ENCODE measurements at places on chromosomes 2 and 18.

GRCh38 chr2:63378589-63378988 is 209.7 kb downstream of the WDPCP start:
- peak; percentile 27 for DNase-seq

DNA sequence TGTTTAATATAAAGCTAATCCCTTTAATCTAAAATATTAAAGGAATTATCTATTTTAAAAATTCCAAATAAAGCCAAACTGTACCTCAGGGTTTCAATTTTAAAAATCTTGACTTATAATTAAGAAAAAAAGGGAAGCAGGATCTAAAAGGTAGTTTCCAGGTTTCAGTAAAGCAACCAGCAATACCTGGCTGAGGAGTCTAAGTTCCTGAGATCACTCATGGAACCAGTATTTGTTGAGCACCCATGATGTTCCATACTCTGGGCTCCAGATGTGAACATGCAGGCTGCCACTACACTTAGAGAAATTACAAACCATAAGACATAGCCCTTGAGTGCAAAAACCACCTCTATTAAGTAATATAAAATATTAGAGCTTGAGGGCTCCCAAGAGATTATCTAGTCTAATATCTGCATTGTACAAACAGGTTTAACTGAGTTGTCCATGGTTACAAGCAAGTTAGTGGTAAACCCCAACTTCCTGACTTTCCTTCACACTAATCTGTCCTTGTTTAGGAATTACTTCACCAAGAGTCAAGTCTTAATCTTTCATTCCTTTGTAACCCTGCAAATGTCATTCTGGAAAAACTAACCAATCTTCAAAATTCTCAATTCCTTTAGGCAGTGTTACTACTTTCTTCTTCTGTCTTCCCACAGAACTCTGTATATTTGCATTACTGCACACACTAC is 49.2 kb downstream of the CLASP1 start:
- no peak for DNase-seq

DNA sequence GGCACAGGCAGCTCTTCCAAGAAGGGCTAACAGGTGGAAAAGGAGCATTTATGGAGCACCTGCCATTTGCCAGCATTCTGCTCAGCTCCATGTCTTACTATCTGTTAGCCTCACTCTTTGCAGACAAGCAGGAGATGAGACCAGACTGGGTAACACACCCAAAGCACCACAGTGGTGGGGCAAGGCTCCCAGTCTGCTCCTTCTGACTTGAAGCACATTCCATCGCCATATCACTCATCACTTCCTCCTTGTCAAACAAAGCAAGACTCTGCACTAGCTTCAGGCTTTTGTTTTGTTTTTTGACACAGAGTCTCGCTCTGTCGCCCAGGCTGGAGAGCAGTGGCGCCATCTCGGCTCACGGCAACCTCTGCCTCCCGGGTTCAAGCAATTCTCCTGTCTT is 182.8 kb downstream of the MGAT5 start:
- no peak for DNase-seq

GRCh38 chr2:27078267-27079194 is at the start of gene EMILIN1:
Gene EMILIN1 (plus strand): TSS chr2:27078615. CDS start chr2:27079066, 451 bp downstream.
- DNase-seq: peak; percentile 90

DNA sequence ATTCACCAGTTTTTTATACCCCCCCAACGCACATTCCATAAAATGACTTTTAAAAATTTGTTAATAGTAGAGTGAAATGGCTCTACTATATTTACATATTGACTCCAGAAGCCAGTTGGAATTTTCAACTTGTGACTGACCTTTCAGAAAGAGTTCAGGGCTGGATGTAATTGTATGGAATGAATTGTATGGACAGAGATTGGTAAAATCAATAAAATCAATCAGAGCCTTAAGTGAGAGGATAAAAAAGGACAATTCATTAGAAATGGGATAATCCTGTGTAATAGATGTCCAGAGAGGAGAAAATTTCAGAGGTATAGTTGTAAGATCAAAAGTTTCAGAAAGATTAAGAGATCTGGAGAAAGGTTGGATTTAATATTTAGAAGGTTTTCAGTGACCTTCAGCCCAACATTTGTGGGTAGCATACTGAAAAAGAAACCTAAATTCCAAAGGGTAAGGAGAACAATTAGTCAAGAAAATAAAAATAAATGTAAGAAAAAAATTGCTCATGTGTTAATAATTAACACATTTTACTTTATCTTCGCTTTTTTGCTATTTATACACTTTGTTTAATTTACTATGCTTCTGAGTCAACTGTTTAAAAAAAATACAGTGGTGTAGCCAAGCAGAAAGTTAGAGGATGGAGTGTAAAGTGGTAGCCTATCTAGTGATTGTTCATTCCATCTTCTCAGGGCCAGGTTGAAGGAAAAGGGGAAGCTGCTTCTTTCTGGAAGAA is 385.4 kb upstream of the TMEFF2 start:
- DNase-seq: peak; percentile 8

DNA sequence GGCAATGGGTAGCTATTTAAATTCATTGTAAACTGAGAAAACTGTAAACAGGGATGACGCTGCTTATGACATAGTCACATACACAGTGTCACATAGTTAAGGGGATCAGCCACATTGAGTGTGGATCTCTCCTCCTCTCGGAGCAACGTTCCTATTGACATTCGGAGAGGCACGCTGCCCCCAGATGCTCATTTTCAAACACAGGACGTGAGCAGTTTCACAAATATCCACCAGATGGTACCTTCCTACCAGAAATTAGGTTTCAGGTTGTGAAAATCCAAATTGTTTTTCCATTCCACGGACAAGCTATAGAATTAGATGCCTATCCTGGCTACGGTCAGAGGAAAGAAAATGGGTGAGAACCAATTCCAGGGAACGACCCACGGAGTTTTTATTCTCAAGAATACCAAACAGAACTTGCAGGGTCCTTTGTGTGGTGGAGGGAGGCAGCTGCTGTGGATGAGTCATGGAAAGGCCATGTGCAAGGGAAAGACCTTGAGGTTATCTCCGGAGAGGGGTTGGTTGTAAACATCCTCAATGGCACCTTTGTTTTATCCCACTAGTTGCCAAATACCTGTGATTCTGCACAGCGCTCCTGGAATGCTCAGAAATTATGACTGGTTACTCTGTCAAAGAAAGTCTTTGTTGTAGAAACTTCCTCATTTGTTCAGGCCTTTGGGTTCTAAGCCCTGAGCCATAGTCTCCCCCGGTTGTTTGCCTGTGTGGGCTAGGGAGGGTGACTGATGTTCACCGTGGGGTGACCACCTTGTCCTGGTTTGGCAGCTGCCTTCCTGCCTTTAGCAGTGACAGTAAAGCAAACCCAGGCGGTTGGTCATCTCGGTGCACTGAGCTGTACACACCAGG is 88.0 kb downstream of the ACTR3 start:
- peak; percentile 59 for DNase-seq

DNA sequence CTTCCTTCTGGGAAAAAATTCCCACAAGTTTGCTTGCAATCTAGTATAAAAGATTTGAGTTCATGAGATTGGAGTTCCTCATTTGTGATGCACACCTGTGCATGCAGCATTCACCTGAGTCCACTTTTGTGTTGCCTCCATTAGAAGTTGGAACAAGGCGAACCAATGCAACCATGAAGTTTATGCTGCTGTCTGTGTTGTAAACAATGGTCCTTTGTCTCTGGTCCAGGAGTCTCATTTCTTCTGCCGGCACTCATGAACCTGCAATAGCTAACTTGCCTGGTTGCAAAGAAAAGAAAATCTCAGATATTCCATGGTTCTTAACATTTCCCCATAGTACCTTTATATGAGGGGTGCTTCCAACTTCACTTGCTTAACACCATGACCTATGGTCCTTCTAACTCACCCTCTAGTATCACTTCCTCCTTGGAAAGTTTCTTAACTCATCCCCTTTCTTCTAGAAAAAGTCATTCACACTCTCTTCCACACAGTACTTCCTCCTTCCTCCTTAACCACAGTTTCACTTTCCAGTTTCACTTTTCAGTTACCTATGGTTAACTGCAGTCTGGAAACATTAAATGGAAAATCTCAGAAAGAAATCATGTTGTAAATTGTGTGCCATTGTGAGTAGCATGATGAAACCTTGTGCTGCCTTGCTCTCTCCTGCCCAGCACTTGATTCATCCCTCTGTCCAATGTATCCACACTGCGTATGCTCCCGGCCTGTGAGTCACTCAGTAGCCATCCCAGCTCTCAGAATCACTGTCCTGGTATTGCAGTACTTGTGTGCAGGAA is 128.8 kb upstream of the TRIB2 start:
- DNase-seq: no peak

DNA sequence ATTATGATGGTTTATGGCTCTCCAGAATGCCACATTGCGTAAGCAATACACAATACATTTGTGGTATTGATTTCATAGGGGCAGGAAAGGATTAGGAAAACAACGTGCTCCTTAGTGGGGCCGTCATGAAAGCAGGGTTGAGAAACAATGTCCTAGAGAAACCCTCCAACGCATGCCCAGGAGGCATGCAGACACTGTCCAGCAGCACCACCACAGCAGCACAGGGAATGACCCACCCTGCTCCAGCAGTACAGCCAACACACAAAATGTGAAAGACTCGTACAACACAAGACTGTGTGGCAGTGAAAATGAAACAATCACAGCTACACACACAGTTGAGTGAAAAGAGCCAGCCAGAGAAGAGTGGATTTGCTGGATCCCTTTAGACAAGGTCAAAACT is 66.3 kb downstream of the FAM168B start:
- DNase-seq: no peak

DNA sequence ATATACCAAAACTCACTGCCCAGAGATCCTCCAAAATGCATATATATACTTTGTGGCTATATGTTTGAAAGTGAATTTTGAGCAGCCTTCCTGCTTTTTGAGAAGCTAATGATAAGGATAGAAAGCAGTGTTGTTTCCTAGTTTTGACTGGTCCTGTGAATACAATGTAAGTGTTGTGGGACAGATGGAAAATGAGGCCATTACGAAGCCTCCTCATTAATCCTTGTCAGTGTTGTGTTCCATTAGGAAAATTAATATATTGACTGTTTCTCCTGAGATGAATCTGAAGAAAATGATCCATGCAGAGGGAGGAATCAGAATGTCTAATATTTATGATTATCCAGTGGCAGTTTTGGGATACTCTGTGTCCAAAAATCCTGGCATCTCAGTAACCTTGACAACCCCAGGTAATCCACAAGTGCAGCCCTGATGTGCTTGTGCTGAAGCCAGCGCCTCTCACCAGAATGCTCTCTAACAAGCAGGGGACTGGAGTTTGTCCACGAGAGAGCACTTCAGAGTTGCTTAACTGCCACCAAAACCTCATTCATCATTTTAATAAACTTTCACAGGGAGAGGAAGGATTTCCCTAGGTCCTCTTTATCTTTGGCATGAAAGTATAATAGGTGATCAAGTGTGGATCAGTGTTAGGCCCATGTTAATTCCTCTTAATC is 418.6 kb downstream of the CMPK2 start:
- DNase-seq: no peak

- no peak for DNase-seq
Observed at GRCh38 chr2:153595939-153596338, 117.4 kb upstream of the RPRM start.

- DNase-seq: no peak
Observed at GRCh38 chr2:229375251-229375650, 104.2 kb upstream of the PID1 start.

GRCh38 chr2:189411860-189412259 is 29.4 kb upstream of the WDR75 start:
- DNase-seq: peak; percentile 83

DNA sequence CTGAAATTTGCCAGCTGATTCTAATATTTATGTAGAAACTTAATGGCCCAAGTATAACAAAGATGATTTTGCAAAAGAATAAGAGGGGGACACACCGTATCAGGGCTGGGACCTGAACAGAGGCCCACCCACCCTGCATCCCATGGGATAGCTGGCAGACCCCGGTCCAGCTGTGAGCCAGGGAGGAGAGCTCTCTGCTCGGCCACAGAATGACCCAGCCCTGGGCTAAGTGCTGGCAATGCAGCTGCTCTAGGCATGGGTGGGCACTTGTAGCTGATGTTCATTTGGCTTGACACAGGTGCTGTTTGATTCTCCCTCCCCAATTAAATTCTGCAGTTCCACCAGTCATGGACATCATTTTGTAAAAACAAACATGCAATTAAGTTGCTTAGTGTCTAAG is 522.8 kb upstream of the RAB6C start:
- DNase-seq: peak; percentile 64

- peak; percentile 6 for DNase-seq
Observed at GRCh38 chr2:127535422-127535901, at the start of gene MYO7B. Gene MYO7B (plus strand): TSS chr2:127535683. CDS start chr2:127559723, 24,040 bp downstream.

GRCh38 chr2:140248623-140249022 is 1468.4 kb upstream of the NXPH2 start:
- DNase-seq: no peak

DNA sequence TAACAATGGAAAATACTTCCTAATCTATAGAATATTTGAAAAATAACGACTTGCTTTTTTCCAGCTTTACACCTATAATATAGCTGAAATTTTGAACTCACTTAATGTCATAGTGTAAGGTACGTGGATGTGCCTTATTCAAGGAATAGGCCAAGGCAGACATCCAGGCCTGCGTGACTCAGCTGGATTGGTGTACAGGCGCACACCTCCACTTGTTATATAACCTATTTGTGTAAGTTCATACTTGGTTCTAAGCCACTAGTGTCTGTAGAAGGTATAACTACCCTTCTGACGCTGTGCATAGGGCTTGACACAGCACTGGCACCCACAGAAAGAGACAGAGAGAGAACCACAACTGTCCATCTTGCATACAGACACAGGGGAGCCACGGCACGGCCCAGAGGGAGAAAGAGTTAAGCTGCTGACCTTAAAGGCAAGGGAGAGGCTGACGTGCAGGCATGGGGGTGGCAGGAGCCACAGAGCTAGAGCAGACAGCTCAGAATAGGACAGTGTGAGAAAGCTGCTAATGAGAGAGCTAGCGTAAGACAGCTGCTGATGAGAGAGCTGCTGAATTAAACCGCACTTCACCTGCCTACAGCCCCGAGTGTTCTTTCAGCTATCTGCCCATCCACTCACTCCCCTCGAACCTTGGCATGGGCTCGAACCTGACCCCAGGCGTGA is 16.1 kb downstream of the CCDC178 start:
- no peak for DNase-seq

GRCh38 chr2:187302116-187302515 is 145.9 kb downstream of the CALCRL start:
- peak; percentile 12 for DNase-seq

DNA sequence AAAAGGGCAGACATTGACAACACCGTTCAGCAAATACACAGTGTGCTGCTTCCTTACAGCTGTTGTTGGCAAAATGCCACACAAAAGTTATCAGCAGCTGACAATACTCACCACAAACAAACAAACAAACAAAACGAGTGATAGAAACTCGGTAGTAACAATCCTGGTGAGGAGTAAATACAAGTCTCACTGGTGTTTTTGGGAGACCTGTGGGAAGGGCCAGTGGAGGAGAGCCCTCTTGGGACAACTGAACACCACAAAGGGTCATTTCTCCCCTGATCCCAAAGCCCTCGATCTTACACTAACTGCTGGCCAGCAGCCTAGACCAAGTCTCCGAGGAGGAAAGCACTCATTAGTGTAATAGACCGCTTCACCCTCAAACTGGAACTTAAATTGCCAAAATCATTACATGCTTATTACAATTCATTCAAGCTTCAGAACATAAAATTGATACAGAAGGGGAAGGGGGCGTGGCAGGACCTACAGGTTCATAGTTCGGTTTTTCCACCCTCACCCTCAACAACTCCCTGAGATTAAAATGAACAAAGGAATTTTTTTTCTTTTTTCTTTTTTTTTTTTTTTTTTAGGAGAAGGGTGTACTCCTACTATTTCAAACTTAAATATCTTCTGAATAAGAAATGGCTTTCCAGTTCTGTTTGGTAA is 5.0 kb downstream of the AP1S3 start:
- peak; percentile 18 for DNase-seq
